ENCODE measurements at places on chromosomes 4 and X. TPM values are rescaled to one million over a fixed set of nuclear protein-coding genes. Genes with fewer than 3 reads are reported as not detected.
A peak's percentile ranks its signal among the peaks of the same experiment; 100 is the strongest.

DNA sequence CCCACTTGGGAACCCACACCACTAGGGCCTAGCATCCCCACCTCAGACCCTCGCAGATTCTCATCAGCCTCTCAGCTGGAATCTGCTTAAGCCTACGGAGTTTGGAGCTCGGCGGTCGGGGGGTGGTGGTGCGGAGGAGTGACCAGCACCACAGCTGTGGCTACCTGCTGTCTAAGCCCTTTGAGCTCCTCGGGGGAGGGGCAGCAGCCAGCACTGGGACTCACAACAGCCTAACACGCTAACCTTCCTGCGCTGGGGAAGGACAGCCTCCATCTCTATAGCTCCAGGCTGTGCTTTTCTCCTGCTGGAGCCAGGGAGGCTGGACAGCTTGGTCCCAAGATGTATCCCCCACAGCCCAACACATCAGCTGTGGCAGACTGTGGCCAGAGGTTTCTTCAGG is 281.5 kb downstream of the USP46 start:
- no peak for DNase-seq

- no peak for DNase-seq
These were observed 2.2 kb upstream of the CFI start for GRCh38 chr4:109803924-109804571.

GRCh38 chrX:903116-903515 is 272.5 kb downstream of the SHOX start:
- no peak for DNase-seq

DNA sequence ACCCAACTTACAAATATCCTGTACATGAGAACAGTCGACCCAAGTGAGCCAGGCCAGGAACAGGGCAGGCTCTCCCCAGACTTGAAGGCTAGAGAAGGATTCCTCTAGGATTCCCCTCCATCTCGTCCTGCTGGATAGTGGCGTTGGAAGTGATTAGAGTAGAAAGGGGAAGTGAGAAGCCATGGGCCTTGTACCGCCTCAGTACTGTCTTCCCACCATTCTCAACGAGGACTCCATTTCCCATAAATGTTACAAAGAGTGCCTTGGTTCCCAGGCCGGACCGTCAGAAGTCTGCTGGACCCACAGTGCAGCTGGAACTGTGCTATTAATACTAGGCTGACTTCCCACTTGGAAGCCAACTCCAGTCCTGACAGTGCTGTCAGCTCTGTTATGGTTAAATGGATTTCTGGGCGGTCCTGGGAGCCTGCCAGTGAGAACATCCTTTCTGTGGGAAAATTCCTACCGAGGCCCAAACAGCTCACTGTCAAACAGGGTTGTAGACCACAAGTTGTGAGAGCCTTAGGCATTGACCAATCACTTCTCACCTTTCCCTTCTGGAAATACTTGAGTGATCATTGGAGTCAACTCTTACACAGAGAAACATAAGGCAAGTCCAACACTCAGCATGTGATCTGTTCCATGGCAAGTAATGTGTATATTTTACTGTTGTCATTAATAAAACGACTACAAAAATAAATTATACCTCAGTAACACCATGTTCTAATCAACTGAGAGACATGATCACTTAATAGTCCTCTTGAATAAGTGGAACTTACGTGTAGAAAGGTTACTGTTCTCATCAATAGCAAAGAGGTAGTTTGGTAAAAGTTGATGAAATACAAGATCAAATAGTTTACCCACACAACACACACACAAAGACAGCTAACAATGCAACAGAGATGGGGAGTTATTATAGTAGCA is 58.4 kb downstream of the AMELX start:
- peak; percentile 55 for DNase-seq

DNA sequence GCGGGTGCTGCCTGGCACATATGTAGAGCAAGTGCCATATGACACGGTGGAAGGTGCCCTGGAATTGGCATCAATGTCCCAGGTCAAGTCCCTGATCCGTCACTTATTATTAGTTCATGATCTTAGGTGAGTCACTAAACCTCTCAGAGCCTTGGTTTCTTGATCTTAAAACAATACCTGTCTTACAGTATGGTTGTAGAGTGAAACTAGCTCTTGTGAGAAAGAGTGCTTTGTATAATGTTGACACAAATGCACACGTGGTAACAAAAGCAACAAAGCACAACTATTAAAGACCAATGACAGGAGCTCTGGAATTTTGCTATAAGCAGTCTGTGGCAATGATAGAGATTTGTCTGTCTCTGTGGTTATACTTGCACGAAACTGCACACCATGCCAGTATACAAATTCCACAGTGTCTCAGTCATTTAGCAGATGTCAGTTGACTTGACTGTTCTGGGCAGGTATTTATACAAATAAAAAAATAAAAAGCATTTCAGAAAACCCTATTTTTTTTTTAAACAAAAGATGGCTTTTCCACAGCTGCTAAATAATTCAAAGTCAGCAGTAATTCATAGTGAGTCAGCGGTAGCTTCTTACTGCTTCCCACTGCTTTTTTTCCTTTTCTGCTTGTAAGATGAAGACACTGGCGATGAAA is 19.7 kb upstream of the ACSL1 start:
- no peak for DNase-seq

- DNase-seq = no peak
These were observed 680 bp downstream of the MAEA start for GRCh38 chr4:1290165-1290977.

GRCh38 chr4:148116264-148116663 is 325.9 kb downstream of the NR3C2 start:
- DNase-seq = peak; percentile 79

- DNase-seq = no peak
These were observed 580.8 kb upstream of the TENM3 start for GRCh38 chr4:181662383-181662782.

- no peak for DNase-seq
These were observed 390.8 kb upstream of the BOD1L1 start for GRCh38 chr4:14018191-14018853.

DNA sequence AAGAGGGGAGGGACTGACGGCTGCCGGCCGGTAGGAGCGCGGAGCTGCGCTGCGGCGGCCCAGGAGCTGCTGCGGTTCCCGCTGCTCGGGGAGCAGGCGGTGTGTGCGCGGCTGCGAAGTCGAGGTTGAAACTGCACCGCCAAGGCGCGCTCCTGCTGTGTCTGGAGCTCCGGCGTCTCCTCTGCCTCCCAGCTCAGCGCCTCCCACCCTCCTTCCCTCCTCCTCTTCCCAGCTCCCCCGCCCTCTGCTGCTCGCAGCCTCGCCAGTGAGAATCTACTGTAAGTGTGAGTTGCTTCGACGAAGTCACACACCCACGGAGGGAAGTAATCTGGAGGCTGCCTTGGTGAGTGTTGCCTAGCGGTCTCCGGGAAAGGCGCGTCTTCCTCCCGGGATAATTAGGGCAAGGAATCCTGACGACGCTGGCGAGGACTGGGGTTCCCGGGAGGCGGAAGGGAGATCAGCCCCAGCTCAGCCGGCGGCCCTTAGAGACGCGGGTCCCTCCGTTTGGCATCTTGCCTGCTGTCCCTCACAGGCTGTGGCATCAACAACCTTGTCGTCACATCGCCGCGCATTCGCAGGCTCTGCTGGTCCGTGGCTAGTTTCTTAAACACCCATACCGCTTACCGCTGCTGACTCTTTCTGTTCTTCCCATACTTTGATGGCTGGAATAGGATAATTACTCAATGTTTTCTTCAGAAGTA is at the start of gene EPHA5:
EPHA5 (minus strand) TSS at position 159 of the 701 bp plus-strand sequence. CDS start 747 bp downstream, outside the sequence.
- DNase-seq = peak; percentile 47

DNA sequence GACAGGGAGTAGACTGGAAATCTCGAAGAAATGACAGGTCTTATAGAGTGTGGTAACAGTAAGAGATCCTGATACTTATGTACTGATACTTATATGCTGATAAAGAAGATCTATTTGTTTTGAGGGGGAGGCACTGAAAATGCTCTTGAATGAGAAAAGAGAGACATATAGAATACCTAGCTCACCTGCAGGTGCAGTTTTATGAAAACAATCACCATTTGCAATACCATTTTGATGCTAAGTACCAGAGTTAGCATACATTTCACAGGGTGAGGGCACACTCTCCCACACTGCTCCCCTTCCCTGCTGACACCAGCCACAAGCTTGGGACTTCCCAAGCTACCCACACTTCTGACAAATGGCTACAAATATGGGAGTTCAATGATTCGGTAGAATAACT is 1490.1 kb upstream of the IGFBP7 start:
- DNase-seq = no peak

DNA sequence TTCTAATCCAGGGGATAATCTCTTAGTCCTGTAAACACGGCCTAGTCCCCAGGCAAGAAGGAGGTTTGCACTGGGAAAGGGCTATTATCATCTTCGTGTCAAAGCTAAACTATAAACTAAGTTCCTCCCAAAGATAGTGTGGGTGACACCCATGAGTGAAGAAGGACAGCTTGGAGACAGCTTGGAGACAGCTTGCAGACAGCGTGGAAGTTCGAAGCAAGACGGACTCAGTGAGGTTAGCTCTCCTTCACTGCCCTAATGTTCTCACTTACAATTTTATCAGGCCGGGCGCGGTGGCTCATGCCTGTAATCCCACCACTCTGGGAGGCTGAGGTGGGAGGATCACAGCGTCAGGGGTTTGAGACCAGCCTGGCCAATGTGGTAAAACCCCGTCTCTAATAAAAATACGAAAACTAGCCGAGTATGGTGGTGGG is 19.2 kb upstream of the PLCXD1 start:
- no peak for DNase-seq

GRCh38 chr4:37188100-37188499 is 56.4 kb upstream of the NWD2 start:
- DNase-seq = no peak

DNA sequence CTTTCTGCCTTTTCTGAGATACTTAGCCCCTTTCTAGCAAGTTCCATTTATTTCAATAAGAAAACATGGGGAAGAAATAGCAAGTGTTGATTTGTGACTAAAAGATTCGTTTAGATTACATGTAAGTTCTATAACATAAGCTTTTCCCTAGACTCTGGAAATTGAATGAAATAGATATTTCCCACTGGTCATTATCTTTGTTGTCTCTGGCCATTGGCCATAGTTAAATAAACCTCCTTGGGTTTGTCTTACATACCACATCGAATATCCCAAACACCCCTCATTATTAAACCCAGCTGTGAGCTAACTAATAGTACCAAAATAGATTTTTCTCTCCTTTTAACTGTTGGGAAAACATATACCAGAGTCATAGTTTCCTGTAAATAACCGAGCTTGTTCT is 534.8 kb downstream of the IQCM start:
- no peak for DNase-seq

GRCh38 chrX:77493677-77494553 is 46.7 kb downstream of the FGF16 start:
- no peak for DNase-seq

DNA sequence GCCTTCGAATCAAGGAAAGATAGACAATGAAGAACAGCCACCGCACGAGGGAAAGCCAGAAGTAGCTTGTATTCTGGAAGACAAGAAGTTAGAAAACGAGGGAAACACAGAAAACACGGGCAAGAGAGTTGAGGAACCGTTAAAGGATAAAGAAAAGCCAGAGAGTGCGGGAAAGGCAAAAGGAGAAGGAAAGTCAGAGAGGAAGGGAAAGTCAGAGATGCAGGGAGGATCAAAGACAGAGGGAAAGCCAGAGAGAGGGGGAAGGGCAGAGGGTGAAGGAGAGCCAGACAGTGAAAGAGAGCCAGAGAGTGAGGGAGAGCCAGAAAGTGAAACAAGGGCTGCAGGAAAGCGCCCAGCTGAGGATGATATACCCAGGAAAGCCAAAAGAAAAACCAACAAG is 1.4 kb downstream of the TCEAL2 start:
- DNase-seq = no peak

- DNase-seq = peak; percentile 65
These were observed 11.2 kb upstream of the CCNQ start for GRCh38 chrX:153609917-153610835.

DNA sequence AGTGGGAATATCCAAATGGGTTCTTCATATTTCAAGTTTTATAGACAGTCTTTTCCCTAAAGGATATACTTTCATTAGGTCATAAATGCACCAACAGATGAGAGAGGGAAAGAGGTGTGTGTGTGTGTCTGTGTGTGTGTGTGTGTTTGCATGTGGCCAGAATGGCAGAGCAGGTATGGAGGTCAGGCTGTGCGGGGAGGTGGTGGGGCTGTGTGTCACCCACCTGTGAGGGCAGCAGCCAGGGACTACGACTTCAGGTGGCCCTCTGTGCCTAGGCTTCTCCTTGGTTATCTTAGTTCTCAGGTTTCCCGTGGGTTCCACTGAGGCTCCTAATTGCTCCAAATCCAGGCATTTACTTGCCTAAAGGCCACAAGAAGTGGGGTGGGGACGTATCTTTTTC is 14.6 kb downstream of the HAND2 start:
- DNase-seq = no peak

- no peak for DNase-seq
These were observed 367.8 kb upstream of the SLC7A11 start for GRCh38 chr4:138609943-138610350.

DNA sequence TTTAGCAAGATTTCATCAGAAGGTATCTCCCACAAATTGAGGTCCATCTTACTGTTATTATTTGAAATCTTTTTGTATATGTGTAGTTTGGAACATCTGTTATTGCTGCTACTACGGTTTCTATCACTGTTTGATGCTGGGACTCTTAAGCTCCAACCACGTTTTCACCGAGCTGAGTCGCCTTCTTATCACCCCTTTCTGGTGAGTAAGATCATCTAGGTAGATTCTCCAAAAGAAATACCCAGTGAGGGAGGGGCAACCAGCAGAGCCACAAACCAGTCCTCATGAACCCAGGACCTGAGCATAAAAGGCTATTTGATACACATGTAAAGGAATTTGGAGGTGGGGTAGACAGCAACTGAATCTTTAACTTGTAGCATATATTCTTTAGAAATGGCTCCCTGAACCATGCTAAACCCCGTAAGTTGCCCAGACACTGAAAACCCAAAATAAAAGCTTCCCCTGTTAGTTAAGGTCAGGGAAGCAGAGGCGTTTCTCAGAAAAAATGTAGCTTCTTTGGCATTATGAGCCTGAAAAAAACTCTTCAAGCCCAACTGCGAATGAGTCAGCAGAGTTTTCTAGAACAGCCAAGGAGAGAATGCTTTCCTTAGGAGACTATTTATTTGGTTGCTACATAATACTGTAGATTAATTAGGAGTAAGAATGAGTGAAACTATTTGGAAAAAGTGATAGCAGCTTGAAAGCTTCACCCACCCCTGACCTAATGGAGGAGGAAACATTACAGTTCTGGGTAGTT is 53.8 kb upstream of the ATXN3L start:
- peak; percentile 55 for DNase-seq

- DNase-seq = no peak
These were observed 7.4 kb downstream of the LPAR4 start for GRCh38 chrX:78754917-78755316.

Gene SCFD2
- polyA plus RNA-seq = 14.1 TPM

Gene SFRP2
- 5.3 TPM for polyA plus RNA-seq

Gene CLDN34
- polyA plus RNA-seq = not detected

Gene PTTG2
- not detected for polyA plus RNA-seq

Gene UCP1
- polyA plus RNA-seq = 0.54 TPM

Gene LDOC1
- polyA plus RNA-seq = 65.7 TPM

Gene CXCL3
- 1.0 TPM for polyA plus RNA-seq

All from right lung (tissue), 10 donors.